ENCODE measurements at places on chromosomes 16 and 17. TPM values are rescaled to one million over a fixed set of nuclear protein-coding genes. Genes with fewer than 3 reads are reported as not detected.

The KCTD13 gene
- 3.5 TPM for total RNA-seq

The CDRT15L2 gene
- total RNA-seq = not detected

The PIK3R5 gene
- not detected for total RNA-seq

The SCNN1B gene
- not detected for total RNA-seq

The CDH13 gene
- 61.8 TPM for total RNA-seq

The AANAT gene
- total RNA-seq = not detected

The TMEM114 gene
- total RNA-seq = not detected
